ENCODE measurements at places on chromosomes 11 and 22.

DNA sequence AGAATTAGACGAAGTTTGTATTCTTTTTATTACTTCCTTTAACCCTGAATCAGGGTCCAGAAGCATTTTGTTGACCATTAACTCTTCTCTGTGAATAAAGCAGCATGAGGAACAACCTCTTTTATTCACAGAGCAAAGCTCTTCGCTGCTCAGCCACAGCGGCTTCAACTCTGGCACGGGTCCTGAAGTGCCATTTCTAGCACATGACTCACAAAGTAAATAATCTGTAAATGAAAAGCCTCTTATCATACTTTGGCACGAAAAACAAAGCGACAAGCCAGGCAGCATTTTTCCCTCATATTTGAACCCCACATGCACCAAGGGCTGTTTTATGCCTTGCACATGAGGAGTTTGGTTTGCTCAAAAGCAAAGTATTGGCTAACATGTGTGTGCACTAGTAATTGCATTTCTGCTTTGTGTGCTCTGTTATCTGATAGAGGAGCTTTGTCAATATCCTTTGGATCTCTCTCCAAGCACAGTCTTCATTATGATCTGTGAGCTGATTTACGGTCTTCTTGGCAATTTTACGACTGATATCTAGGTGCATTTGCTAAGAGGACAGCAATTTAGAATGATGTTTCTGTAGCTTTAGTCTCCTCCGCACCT, 33.0 kb upstream of the APOBEC3A start:
- DNase-seq: no peak

DNA sequence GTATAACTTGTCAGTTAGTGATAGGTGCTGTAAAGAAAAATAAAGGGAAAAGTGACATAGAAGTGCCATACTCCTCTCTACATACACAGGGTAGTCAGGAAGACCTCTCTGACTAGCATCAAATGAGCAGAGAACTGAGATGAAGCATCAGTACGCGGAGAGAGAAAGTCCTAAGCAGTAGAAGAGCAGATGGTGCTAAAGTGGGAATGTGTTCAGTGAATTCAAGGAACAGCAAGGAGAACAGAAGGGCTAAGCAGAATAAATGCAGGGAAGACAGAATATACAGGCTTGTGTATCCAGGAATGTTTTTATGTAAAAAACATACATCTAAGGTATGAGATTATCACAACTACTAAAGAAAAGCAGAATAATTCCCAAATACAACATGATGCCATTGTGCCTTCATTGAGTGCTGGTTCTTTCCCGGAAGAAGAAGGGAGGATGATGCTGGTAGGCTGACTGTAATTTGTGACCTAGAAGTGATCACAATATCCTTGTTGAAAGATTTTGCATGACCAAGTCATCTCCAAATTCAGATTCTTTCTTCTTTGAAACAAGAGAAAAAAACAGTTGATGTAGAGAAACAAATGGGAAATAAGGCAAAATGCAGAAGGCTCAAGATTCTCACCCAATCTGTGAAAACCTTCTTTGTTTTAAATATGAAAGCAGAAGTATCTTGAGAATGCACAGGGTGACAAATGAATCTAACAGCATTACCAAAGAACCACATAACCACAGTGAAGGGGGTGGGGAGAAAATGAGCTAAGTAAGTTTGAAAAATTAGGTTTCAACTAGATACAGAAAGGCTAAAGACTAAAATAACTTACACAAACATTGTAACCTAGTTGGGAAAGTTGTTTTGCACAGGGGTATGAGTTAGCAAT, 20.5 kb downstream of the MRE11 start:
- DNase-seq: no peak

DNA sequence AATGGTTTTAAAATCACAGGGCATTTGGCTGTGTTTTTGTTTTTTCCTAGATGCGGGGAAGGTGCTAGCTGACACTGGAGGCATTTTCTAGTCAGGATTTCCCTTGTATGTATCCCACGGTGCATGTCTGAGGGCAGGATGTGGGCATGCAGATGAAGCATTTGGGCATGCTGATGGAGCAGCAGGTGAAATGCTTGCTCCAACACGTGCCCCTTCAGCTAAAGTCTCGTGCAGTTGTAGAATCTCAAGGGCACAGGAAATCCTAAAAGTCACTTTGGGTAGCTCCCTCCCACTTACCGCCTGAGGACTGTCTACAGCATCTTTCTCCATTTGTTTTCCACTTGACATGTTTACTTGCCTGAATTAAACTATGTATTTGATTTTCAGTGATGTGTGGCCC, 429.4 kb upstream of the B3GAT1 start:
- DNase-seq: no peak

- peak; percentile 70 for DNase-seq
Measured at GRCh38 chr11:121194731-121195596, 93.9 kb downstream of the TECTA start.

- no peak for DNase-seq
Measured at GRCh38 chr11:41382927-41383326, 76.5 kb downstream of the LRRC4C start.

- DNase-seq: no peak
Measured at GRCh38 chr11:95727620-95728019, 62.0 kb downstream of the FAM76B start.

DNA sequence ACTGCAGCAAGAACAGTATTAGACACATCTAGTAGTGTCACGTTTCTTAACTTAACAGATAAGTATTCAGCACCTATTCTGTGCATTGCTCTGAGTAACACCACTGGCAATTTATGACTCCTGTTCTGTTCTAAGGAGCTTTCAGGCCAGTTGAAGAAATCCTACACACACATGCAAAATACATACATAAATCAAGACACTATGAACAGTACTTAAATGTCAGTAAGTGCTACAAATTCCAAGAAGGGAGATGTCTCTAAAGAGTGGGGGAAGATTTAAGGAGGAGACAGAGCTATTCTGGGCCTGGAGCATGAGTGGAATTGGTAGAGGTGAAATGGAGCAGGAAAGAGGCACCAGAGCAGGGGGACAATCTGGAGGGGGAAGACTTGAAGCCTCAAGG, 46.2 kb upstream of the CLMP start:
- DNase-seq: no peak

- no peak for DNase-seq
Measured at GRCh38 chr11:116939499-116939898, 102.1 kb upstream of the APOA1 start.

GRCh38 chr11:72635933-72636332, 38.3 kb downstream of the PDE2A start:
- no peak for DNase-seq

DNA sequence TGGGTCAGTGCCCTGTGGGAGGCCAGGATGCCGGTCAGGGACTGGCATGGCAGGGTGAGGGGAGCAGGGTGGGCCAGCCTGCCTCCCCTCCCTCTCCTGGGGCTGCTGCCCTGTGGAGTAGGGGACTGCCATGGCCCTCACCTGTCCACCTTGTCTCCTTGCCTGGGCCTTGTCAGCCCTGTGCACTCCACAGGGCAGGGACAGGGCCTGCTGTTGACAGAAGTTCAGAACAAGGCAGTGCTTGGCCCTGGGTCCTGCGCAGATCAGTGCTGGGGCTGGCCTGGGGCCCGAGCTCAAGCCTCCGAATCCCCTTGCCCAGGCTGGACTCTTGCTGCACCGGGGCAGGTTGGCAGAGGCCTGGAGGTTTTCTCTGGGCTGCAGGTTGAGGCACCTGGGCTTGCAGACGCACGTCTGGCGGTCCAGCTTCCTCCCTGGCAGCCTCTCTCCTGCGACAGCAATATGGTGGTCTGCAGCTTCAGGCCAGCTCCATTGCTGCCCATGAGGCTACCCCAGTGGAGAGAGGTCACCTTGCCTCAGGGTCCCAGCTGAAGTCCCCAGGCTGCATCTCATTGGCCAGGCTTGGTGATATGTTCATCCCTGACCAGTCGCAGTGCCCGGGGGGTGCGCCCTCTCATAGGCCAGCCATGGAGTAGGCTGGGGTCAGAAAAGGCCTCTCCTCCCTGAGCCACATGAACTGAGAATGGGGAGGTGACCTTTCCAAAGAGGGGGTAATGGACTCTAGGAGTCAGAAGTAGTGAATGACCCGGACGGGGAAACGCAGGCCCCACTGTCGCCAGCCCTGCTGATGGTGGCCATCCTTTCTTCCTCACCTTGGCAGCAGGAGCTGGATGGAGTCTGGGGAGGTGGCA, 21.5 kb upstream of the CHKA start:
- DNase-seq: peak; percentile 54

DNA sequence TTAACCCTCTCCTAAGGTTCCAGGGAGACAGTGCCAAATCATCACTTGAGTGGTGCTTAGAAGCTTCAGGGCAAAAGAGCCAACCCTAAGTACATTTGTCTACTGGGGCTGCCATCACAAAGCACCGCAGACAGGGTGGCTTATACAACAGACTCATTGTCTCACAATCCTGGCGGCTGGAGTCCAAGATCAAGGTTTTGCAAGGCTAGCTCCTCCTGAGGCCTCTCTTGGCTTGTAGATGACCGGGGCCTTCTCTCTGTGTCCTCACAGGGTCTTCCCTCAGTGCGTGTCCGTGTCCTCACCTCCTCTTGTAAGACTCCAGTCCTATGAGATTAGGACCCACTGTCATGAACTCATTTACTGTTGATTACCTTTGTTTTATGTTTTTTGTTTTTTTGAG, 34.1 kb upstream of the CD81 start:
- peak; percentile 31 for DNase-seq

- no peak for DNase-seq
Measured at GRCh38 chr11:61297746-61298145, 2.6 kb upstream of the VWCE start.

GRCh38 chr11:112478806-112479205, 218.1 kb upstream of the PLET1 start:
- no peak for DNase-seq

DNA sequence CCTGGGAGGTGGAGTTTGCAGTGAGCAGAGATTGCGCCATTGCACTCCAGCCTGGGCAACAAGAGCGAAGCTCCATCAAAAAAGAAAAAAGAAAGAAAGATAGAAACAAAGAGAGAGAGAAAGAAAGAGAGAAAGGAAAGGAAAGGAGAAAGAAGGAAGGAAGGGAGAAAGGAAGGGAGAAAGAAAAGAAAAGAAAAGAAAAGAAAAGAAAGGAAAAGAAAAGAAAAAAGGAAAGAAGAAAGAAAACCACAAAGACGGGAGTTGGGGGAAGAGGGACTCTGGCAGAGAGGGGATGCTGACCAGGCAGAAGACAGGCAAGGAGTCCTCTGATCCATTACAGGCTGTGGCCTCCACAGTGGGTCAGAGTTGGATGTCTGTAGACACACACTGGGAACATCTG, 18.8 kb upstream of the SLCO2B1 start:
- DNase-seq: no peak

- no peak for DNase-seq
Measured at GRCh38 chr11:3382613-3383285, 3.8 kb upstream of the ZNF195 start.

DNA sequence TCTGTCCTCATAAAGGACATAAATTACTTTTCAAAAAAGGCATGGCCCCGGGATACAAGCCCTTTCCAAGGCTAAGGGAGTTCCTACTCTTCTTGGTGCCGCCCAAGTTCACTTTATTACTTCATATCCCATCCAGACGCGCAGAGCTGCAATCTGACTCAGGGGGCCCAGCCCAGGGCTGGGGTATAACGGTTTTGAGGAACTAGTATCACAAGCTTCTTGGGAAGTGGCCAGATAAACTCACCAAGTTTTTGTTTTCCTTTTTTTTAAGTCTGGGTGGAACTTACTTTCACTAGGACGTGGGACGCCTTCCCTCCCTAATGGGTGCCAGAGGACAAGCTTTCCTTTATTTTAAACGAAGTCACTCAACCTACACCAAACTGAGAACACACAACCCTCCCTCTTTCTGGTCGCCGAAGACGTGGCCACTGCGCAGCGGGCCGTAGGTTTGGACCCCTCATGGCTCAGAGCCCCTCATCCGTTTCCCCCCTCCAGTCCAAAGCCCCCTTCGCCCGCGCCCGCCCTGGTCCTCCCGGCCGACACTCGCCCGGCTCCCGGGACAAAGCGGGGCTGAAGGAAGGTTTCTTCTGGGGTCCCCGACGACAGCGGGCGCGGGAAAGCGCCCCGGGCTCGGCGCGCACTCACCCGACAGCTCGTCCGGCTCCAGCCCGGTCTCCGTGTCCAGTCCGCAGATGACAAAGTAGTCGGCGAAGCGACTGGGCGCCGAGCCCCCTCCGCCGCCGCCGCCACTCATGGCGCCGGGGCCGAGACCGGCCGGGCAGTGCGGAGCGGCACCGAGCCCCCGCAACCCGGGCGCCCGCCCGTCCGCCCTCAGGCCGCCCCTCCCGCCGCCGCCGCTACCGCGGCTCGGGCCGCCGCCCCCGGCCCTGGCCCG, 587 bp downstream of the DENND5A start:
- peak; percentile 74 for DNase-seq

GRCh38 chr11:105392556-105392955, 217.3 kb upstream of the GRIA4 start:
- DNase-seq: no peak

Measured in activated effector memory CD4-positive, alpha-beta T cell treated with anti-CD3 and anti-CD28 coated beads, Interleukin-2, amount 50 U/mL, for 16 hours (primary cell).